ENCODE measurements at places on chromosomes 11 and 22. TPM values are rescaled to one million over a fixed set of nuclear protein-coding genes. Genes with fewer than 3 reads are reported as not detected.

GRCh38 chr11:6248248-6248647 is 9.4 kb downstream of the CNGA4 start:
- no peak for DNase-seq

GRCh38 chr11:44454666-44455065 is 110.8 kb upstream of the CD82 start:
- no peak for DNase-seq

GRCh38 chr11:73475549-73476095 is 99.4 kb downstream of the RELT start:
- no peak for DNase-seq

DNA sequence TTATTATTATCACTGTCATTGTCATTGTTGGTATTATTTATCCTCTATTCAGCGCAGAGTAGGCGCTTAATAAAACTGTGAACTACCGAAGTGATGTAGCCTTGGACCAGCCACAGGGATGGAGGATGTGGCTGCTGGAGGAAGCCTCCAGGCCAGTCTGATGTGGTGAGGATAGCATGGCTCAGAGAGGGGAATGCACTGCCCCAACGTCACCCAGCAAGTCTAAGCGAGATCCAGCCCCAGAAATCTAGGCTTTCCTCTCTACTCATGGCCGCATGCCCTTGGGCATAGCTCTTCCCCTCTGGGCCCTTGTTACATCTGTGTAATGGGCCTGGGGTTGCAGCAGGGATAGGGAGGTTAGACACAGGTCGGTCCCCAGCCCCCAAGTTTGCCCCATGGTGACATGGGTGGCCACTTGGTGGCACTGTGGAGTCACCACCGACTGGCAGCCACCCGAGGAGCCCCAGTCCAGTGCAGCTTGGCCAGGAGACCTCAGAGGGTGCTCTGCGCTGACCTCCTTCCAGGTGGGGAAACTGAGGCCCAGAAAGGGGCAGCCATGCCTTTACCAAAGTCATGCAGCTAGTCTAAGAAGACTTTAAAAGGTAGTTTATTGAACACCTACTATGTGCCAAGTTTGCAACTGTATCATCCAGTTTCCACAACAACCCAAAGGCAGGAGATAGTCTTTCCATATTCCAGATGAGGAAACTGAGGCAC is 395.7 kb downstream of the MN1 start:
- peak; percentile 77 for DNase-seq

DNA sequence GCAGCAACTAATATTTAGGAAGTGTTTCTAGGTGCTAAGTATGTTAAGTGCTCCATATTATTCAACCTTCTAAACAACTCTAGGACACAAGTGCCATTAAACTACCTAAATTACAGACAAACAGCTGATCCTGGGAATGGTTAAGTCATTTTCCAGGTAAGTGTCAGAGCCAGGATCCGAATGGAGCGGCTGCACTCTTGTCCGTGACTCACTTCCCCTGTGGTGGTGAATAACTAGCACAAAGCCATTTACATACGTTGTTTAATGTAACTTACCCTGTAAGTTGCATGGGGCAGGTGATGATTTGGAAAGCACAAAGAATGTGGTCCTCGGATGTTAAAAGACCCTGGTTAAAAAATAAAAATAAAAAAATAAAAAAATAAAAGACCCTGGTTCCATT is 8.8 kb upstream of the PRG2 start:
- no peak for DNase-seq

GRCh38 chr11:14789879-14790484 is 102.0 kb downstream of the CYP2R1 start:
- no peak for DNase-seq

DNA sequence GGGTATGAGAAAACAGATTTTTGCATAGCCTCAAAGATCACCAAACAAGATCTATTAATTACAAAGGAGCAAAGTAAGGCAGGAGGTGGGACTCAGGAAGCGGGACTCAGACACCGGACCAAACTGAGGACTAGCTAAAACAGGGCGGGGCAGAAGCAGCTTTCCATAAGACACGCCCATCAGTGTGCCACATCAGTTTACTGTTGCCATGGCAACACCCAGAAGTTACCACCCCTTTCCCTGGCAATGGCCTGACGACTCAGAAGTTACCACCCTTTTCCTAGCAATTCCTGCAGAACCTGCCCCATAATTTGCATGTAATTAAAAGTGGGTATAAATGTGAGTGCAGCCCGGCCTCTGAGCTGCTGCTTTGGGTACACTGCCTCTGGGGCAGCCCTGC is 173.9 kb downstream of the SHANK2 start:
- DNase-seq, result no peak

DNA sequence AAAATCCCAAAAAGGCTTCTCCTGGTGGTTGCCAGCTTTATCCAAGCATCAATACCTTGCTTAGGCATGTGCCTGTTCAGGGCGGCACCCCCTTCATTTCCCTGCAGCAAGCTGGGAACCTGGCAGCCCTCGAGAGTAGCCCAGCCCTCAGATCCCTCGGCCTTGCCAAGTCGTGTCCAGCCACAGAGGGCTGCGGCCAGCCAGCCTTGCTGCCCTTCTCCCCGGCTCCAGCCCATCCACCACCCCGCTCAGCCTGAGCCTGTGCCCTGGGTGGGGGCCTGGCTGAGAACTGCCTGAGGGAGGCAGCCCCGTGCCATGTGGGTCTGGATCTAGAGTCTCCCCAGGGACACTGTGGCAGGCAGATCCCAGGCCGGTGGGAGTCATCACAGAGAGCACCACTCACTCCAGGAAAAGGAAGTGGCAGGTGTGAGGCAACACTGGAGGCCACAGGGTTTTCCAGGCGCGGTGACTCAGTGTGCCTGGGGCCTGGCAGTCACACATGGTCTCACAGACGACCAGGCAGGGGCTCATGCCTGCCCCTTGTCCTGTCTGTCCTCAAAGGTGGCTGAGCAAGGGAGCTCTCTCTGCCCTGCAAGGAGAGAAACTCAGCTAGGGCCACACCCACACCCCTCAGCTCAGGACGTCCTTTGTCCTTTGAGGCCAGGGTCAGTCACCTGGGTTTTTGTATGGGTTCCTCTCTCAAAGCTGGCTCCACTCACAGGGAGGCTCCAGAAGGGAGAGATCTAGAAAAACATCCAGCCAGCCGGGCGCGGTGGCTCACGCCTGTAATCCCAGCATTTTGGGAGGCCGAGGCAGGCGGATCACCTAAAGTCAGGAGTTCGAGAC is 12.2 kb upstream of the CDC42BPG start:
- no peak for DNase-seq

GRCh38 chr22:39699631-39700360 is 129.2 kb downstream of the CACNA1I start:
- no peak for DNase-seq

GRCh38 chr11:44275961-44276550 is 33.9 kb downstream of the ALX4 start:
- DNase-seq, result no peak

DNA sequence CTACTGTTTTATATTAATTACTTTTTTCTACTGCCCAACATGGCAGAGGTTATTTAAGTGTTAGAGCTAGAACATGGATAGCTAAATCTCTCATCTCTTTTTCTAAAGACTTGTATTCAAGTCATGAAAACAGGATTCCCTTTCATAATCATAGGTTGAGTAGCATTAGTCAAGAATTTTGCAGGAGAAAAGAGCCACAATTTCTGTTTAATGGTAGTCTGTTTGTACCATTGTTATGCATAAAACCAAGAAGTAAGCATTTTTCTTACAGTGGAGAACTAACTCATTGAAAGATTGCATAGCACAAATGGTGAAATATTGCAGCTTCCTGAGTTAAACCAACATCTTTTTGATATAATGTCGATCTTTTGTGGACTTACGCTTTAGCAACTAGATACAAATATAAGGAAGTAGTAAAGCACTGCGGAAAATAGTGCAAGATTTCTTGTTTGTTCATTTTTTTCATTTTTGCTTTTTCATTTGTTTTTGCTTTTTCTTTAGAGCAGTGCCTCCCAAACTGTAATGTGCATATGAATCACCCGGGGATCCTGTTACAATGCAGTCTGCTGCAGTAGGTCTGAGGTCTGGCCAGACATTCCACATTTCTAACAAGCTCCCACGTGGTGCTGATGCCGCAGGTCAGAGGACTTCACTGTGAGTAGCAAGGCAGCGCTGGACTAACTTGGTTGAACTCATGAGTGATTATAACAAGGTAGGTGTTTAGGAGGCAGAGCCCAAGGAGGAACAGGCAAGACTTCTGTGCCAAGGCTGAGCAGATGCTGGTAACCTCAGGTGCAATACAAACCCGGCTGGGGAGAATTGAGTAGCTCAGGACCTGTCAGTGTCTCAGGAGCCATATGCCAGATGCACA is 4.6 kb downstream of the ETS1 start:
- DNase-seq, result peak; percentile 69

GRCh38 chr11:58958500-58958899 is 19.2 kb downstream of the GLYATL1 start:
- DNase-seq, result peak; percentile 57

GRCh38 chr11:33529461-33529860 is 171.2 kb downstream of the C11orf91 start:
- DNase-seq, result no peak

MS4A6E gene
- not detected for total RNA-seq
